ENCODE measurements at places on chromosomes 6 and 20.

GRCh38 chr6:143125455-143125854, 64.8 kb downstream of the AIG1 start:
- DNase-seq: peak; percentile 68

DNA sequence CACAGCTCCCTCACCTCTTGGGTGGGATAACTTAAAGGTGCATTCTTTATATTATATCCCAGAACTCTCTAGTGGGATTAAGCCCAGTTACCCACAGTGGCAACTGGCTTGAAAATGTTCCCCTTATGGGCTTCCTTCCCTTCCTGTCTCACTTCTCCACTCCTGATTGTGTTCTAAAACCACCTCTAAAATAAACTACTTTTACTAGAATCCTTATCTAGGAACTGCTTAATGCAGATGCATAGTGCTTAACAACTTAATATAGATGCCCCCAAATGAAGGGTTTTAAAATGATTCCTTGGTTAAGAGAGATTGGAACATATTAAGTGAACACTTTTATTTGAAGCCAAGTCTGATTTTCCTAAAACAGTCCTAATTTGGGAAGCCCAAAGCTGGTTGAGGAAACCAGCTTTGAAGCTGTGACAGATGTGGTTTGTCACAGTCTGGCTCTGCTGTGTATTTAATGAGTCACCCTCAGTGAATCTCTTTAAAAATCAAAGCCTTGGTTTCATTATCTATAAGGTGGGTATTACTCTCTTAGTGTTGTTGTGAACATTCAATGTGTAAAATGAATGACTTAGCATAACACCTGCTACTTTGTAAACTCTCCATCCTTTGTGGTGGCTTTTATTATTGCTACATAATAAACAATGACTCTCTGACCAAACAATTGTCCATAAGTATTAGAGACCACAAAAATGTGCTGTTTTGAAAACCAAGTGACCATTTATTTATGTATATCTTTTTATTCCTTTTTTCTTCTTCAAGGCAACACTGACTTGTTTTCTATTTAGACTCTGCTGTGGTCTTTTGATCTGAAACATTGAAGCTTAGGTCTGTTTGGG, 24.4 kb downstream of the PLCB1 start:
- no peak for DNase-seq

GRCh38 chr20:61185841-61186601, 66.0 kb upstream of the CDH4 start:
- DNase-seq: peak; percentile 98

DNA sequence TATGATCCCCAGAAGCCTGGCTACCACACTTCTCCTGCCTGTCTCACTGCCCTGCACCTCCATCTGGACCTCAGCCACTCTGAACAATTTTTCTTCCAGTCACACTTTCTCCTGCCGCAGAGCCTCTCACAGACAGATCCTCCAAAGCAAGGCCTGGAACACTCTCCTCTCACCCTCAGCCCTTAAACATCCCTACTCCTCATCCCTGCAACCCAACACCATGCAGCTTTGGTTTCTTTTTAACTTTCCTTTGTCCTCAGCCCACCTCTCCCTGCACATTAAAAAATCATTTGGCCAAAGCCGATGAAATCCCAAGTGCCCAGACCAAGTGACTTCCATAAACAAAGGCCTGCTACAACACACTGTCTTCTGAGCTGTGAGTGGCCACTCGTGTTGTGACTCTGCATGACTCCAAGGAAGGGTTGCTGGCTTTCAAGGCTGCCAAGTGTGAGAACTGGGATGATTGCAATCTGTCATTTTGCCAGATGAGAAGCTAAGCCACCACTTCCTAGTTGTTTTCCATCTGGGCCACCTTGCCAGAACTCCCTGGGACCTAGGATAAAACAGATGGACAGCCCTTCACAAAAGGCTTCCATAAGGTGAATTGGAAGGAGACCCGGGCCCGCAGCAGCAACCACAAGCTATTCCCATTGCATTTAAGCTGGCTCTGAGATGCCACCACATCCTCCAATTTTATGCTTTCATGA, 144.4 kb upstream of the SSTR4 start:
- DNase-seq: no peak

DNA sequence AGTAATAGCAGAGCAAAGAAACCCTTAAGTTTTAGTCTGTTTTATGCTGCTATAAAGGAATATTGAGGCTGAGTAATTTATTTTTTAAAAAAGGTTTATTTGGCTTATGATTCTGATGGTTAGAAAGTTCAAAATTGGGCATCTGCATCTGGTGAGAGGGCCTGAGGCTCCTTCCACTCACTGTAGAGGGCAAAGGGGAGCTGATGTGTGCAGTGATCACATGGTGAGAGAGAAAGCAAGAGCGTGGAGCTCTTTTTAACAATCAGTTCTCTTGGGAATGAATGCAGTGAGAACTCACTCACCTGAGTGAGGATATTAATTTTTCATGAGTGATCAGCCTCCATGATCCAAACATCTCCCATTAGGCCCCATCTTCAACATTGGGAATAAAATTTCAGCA, 36.4 kb upstream of the SAMD3 start:
- no peak for DNase-seq

GRCh38 chr6:132750455-132751248, 7.1 kb downstream of the VNN2 start:
- no peak for DNase-seq

DNA sequence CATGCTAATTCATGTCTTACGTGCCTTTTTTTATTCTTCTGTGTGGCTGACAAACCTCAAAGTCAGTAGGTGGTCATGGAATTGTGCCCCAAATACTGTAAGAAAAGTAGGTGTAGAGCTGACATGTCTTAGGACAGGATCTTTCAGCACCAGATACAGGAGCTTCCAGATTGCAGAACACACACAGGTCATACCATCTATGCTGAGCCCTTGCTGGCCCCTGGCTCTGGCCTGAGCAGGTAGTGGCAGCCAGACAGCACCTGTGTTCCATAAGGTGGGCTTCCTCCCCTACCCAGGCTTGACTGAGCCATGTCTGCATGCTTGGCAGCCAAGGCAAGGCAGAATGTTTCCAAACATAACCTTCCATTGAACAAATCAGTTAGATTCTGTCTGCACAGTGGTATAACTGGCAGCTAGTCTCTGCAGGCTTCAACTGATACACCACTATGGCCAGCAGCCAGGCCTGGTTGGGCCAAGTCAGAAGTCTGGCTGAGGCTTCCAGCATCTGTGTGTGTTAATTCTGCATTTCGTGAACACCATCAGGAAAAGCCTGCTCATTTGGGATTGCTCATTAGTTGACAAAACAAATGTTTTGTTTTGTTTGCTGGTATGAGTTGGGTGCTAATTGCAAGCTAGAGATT, 366.5 kb downstream of the FOXA2 start:
- DNase-seq: no peak
